ENCODE measurements at places on chromosomes 6 and 20.

- DNase-seq, result no peak
Observed at GRCh38 chr20:20606050-20606449, 106.4 kb downstream of the RALGAPA2 start.

GRCh38 chr6:105310371-105310770, 92.5 kb downstream of the PREP start:
- DNase-seq, result peak; percentile 18

DNA sequence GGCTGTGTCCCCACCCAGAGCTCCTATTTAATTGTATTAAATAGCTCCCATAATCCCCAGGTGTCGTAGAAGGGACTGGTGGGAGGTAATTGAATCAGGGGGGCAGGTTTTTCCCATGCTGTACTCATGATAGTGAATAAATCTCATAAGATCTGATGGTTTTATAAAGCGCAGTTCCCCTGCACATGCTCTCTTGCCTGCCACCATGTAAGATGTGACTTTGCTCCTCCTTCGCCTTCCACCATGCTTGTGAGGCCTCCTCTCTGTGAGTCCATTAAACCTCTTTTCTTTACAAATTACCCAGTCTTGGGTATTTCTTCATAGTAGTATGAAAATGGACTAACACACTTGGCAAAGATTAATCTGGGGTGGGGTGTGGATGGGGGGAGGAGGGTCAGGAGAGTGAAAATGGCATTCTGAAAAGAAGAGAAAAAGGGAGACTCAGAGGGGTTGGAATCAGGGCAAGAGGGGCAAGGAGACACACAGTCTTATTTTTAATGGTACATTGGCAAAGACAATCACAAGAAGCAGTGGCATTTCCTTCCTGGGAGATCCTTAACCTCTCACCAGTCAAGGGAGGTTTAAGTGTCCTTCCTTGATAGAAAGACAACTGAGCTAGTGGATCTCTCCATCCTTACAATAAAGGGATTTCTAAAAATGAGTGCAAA, 37.5 kb upstream of the NOX3 start:
- DNase-seq, result no peak

DNA sequence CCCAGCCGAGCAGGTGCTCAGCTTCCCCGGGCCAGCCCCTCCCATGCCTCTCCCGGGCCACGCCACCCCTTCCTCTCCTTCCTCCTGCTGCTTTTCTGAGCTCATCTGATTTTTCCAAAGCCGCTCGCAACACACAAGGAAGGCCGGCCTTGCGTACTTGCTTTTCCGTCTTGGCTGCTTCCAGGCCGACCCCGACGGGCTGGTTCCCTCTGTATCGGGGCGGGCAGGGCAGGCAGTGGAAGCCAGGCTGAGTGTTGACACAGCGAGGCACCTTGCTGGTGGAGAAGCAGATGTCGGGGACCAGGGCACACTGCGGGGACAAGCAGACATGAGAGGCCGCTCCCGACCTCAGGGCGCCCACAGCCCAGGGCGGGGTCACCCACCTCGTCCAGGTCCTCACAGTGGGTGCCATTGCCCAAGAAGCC, 21.1 kb downstream of the THBS2 start:
- DNase-seq, result no peak

DNA sequence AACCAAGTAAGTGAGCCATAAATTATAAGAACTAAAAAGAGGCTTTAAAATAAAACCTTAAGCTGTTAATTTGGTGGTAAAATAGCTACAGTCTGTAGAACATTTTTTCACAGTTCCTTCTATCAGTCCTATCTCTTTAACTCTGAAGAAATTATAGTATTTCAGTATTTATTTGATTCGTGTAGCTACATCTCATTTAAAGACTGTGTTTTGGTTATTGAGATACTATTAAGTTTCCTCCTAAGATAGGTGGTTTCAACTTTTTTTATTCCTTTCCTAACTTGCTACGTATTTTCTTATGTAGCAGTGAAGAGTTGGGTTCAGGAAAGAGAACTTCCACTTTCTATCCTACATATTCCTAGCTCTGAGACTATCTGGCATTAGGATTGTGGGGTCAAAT, 97.2 kb downstream of the CD2AP start:
- no peak for DNase-seq

DNA sequence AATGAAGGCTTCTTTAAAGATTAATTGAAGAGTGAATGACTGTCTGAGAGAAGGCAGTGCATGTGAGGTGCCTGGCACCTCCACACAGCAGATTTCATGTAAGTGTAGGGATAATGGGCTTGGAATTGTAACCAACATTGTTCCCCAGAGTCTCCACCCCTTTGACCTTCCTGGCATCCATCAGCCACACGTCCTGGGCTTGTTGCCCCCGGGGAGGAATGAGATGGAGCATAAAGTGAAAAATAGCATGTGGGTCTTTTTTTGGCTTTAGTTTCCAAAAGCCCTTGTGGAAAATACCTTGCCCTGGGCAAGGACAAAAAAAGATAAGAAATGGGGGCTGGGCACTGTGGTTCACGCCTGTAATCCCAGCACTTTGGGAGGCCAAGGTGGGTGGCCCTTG, 242.2 kb upstream of the ECI2 start:
- no peak for DNase-seq

DNA sequence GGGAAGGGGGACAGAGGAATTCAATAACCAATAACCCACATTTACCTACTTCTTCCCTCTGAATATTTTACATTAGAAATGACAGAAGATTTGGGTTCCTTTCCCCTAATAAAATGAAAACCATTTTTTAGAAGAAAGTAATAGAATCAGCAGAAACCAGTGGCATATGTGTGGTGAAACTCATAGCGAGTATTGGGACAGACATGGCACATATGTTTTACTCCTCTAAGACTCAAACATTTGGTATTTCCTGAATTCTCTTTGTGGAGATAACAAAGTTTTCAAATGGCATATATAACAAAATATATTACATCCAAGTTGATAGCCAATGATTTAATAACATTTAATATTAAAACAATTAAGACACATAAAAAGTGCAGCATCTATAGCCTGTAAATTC, 12.9 kb upstream of the BEND3 start:
- DNase-seq, result no peak

DNA sequence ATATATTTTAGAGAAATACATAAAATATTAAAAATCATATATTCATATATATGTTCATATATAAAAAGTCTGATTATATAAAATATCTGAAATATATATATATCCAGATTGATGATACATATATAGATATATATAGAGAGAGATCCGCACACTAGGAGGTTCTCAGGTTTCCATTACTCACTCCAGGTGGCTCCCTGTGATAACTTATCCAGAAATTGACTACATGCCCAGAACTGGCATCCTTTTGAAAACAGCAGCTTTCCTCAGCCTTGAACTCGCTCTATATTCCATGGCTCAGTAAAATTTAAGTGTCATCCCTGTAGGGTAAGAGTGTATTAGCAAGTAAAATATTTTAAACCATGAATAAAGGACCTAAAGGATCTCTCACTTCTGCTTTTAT, 206.8 kb downstream of the TINAG start:
- DNase-seq, result no peak

- DNase-seq, result no peak
Observed at GRCh38 chr6:84522135-84522549, 242.3 kb downstream of the TBX18 start.

All from H7 (cell line).